Panc1 (cell line): ENCODE measurements at places on chromosomes 2 and 18.

DNA sequence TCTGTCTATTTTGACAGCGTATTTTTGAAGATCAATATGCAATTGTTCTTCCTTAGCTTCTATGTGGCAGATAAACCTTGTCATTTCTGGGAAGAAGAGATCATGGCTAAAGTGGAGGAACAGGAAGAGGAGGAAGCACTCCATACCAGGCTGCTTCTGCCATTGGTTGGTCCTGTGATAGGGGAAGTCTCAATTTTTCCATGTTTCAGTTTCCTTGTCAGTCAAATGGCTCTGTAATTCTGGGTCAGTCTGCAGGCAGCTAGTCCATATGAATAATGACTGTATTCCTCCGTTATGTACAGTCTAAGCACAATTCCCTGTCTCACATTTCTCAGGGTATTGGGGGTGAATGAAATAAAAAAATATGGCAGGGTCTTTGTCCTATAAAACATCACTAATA, 277.6 kb upstream of the CXCR4 start:
- DNase-seq: no peak

DNA sequence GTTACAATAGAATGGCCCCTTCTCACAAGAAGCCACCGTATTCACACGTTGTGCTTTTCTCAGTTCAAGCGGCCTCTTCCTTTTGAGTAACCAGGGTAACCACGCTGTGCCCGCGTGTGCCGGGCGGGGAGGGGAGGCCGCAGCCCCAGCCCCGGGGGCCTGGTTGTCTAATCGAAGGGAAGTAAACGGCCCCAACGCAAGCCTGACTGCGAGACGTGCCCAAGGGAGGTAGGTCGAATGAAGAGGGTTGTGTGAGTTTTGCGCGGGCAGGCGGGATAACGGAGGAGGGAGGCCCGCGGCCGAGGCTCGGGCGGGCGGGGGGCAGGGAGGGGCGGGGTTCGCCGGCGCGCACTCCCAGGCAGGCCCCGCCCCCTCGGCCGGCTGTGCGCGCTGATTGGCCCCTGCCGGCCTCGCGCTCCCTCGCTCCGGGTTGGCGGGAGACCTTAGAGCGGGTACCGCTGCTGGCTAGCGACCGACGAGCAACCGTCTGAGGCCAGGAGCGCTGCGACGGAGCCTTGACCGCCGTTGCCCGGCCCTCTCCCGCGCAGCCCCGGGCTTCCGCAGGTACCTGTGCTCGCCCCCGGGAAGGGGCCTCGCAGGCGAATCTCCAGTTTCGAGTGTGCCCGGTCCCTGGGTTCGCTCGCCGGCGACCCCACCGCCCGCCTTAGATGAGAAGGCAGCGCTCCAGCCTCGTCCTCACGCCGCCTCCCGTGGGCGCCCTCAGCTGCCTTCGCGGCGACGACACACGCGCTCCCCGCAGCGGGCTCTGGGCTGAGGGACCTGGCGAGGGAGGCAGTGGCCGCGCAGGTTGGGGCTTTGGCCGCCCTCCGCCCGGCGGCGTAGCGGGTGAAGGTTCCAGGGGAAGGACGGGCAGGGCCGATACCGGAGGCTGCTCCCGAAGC, at the start of gene SPDYA:
Gene SPDYA (plus strand): TSS at position 451 of the 902 bp plus-strand sequence. CDS start 5,181 bp downstream, outside the sequence.
- no peak for DNase-seq

DNA sequence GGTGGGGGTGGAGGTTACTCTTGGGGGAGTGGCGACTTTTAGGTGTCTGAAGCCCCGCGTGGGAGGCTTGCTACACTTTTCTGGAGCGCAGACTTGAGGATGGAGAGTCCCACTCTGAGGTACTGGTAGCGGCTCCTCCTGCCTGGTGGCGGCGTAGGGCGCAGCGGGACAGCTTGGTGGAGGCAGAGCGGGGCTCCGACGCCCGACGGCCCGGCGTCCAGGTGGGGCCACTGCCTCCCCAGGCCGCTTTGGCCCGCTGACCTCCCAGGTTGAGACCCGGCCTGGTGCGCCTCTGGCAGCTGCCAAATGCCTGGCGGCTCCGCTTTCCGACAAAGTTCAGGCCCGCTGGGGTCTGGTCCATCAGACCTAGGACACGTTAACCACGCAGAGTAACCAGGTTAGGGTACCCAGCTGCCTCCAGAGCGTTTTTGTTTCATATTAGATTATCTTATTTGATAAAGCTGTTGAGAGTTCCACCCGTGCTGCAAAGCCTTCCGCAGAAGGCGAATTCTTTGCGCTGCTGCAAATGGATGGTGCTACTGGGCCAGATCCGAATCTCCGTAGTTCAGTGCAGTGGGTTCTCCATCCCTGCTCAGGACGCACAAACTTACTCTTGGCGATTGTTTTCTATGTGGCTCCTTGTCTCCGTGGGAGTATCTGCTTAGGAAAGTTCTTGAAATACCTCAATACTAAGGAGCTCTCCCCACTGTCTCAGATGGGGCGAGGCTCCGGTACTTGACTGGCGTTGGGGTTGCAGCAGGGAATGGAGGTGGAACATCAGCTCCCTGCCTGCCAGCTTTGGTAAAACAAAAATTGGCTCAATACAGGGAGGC, 405.9 kb downstream of the XIRP2 start:
- DNase-seq: no peak

GRCh38 chr18:64438178-64438577, 289.3 kb upstream of the LINC00305 start:
- no peak for DNase-seq

GRCh38 chr2:187577310-187577709, 23.1 kb upstream of the TFPI start:
- no peak for DNase-seq

- no peak for DNase-seq
These were observed 304.6 kb downstream of the PARD3B start for GRCh38 chr2:204849892-204850291.

GRCh38 chr18:45688113-45688512, 35.9 kb upstream of the SLC14A1 start:
- DNase-seq: no peak

DNA sequence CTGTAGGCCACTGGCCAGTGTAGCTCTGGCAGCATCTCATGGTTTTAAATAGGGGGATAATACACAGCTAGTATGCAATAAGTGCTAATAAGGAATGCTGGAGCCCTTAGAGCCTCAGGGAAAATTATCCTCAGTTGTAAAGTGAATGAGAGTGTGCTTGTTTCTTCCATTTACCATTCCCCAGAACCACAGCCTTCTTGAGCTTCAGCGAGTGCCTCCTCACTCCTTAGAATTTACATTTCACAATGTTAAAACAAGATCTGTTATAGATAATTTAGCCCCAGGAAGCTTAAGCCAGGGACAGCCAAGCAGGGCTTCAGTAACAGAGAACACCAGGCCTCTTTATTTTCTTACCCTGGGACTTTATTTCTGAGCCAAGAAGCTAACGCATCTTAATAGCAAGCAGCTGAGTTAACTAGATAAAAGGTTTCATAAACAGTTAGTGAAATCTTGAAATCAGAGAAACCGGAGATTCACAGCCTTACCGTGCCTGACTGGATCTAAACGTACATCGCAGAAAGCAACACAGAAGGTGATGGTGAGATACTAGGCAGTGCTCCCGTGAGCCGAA, 535.2 kb downstream of the TDRD15 start:
- DNase-seq: no peak

GRCh38 chr2:240462073-240462706, 26.7 kb downstream of the GPC1 start:
- DNase-seq: no peak

- DNase-seq: no peak
These were observed 37.5 kb downstream of the ACVR1 start for GRCh38 chr2:157838442-157839161.

- DNase-seq: no peak
These were observed 22.7 kb downstream of the AAK1 start for GRCh38 chr2:69620870-69621269.

- no peak for DNase-seq
These were observed 62.1 kb upstream of the NPAS2 start for GRCh38 chr2:100757621-100758394.

- no peak for DNase-seq
These were observed 23.7 kb downstream of the MARCHF7 start for GRCh38 chr2:159736048-159736447.

DNA sequence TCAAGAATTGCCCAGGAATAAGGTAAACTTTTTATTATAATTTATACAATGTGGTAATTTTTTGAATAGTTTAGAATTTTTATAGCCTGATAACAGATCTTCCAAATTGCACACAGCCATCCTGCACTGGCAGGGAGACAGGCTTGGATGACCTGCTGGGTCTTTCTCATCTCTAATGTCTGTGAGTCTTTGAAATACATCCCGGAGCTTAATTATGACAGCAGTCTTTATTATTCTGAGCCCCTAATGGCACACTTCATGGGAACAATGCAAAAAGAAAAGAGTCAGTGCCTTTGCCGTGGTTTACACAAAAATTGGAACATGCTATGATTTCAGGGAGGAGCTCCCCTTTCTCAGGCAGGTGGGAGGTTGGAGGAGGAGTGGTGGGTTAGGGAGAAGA, 71.0 kb downstream of the TMEM182 start:
- no peak for DNase-seq

- DNase-seq: no peak
These were observed 129.8 kb upstream of the TANK start for GRCh38 chr2:161030260-161031063.

- no peak for DNase-seq
These were observed 983.2 kb upstream of the CDH2 start for GRCh38 chr18:29160170-29160569.

GRCh38 chr2:173099804-173100203, 24.2 kb downstream of the MAP3K20 start:
- no peak for DNase-seq

DNA sequence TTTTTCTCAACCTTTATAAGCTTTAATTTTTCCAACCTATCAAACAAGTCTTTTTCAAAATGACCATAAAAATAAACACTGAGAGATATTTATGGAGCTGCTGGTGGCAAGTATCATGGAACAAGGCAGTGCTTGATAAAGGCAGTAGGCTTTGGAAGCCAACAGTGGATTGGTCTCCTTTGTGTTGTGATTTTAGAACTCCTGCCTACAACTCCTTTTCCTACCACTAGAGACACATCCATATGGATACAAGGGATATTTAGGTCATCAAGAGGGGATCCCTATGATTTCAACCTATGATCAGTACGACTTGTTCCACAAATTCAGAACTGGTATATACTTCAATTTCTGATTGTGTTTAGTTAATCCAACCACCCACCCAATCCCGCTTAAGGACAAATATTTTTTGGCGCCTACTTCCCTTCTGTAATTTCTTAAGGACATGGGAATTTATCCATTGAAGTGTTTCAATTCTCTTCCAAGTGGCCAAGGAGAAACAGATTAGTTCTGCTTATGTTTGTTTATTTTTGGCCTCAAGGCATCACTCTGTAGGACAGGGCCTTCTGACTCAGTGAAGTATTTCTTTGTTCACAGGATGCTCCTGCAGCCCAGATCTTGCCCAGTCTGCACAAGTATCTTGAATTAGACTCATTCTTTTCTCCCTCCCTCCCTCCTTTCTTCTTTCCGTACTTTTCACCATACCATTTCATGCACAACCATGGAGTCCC, 2119.6 kb upstream of the PIK3C3 start:
- DNase-seq: no peak

DNA sequence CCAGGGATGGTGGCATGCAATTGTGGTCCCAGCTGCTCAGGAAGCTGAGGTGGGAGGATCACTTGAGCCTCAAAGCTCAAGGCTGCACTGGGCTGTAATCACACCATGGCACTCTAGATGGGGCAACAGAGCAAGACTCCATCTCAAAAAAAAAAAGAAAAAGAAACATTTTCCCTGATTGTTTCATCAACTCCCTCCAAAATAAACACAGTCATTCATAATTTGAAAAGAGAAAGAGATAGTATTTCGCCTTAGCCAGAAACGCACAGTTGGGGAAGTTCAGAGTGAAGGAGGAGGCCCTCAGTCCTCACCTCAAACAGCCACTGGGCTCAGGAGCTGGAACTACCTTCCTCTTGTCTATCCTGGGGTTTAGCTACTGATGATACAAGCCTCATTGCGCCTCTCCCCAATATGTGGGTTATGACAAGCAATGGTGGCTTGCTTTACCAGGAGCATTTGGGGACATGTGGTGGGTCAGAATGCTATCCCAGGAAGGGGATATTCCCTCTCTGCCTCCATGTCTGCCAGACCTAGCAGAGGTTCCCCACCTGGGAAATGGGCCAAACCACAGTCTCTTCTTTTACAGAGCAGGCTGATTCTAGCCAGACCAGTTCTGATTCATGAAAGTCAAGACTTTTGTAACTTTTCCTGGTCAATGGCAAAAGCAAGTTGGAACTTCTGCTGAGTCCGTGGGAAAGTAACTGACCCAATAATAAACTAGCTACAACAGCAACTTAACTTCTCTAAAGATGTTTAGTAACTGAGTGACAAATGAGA, 22.2 kb upstream of the TMEM87B start:
- no peak for DNase-seq

- DNase-seq: no peak
These were observed 1011.7 kb upstream of the GYPC start for GRCh38 chr2:125644257-125644656.

DNA sequence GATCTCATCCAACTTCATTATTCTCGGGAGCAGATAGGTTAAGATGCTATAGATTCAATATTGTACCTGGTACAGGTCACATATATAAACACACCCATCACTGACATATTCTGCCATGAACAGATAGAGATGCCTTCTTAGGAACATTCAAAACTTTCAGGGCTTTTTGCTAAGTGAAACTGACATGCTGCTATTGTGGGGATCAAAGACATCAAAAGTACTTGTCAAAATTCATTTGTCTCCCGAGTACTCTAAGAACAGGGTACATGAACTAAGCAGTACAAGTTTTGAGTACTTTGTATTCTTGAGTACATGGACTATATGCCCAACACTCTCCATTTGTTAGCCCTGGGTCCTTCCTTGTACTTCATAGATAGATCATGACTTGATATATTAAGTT, 173.5 kb downstream of the FSHR start:
- no peak for DNase-seq

- no peak for DNase-seq
These were observed 69.7 kb downstream of the LYPD6 start for GRCh38 chr2:149399934-149400615.

- no peak for DNase-seq
These were observed 95.0 kb downstream of the PRPF40A start for GRCh38 chr2:152622219-152622618.

DNA sequence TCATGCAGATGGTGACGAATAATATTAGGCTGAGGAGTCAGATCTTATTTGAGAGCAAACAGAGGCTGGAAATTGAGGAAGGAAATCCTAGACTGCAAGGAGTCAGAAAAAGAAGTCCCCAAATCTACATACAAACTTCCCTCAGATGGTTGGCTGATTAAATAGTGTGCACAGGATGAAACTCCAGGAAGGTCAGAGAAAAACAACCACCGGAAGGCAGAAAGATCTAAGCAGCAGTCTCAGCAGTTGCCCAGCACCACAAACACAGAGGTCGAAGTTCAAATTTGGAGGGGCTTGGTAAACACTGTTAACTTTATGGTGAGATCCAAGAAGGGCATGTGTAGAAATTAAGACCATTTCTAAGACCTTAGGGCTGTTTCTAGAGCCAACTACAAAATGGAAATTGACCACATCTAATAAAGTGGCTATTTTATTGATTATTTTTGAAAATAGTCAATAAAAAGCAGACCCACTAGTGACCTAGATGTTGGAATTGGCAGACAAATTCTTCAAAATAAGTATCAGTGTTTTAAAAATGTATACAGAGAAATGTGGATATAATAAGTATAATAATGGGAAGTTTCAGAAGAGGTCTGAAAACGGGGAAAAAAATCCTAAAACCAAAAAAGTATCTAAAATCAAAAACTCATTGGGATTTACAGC, 134.8 kb downstream of the GALNT1 start:
- DNase-seq: no peak
